ENCODE measurements at places on chromosomes 4 and X.

GRCh38 chrX:113558576-113558975, 717.9 kb upstream of the AMOT start:
- DNase-seq, result no peak

DNA sequence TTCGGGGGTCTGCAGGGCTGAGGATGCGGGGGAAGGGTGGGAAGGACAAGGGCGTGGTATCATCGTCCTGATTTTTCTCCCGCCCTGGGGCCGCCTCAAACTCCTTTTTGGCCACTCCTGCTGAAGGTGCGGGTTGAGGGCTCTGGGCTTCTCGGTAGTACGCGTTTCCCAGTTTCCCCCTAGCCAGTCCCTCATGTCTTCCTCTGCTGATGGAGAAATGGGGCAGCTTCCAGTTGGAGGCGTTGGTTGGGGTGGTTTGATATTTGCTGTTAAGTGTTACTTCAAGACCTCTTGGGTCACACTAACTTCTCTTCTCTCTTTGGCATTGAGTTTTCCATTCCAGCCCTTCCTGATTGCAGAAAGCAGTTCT, 482 bp downstream of the GSTCD start:
- DNase-seq, result no peak

- no peak for DNase-seq
These were observed 826.0 kb downstream of the RAB28 start for GRCh38 chr4:12658146-12658545.

GRCh38 chrX:134677332-134677731, 19.1 kb upstream of the PLAC1 start:
- no peak for DNase-seq

DNA sequence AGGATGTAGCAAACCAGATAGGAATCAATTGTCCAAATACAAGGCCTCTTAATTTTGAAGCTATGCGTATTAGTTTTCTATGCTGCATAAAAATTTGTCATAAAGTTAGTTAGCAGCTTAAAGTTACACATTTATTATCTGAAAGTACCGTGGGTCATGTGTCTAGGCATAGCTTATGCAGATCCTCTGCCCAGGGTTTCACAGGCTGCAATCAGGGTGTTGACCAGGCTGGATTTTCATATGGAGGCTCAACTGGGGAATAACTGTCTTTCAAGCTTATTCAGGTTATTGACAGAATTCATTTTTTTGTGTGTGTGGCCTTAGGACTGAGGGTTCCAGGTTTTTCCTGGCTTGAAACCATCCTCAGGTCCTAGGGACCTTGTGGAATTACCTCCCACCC, 265.1 kb downstream of the SLC39A8 start:
- DNase-seq, result no peak

DNA sequence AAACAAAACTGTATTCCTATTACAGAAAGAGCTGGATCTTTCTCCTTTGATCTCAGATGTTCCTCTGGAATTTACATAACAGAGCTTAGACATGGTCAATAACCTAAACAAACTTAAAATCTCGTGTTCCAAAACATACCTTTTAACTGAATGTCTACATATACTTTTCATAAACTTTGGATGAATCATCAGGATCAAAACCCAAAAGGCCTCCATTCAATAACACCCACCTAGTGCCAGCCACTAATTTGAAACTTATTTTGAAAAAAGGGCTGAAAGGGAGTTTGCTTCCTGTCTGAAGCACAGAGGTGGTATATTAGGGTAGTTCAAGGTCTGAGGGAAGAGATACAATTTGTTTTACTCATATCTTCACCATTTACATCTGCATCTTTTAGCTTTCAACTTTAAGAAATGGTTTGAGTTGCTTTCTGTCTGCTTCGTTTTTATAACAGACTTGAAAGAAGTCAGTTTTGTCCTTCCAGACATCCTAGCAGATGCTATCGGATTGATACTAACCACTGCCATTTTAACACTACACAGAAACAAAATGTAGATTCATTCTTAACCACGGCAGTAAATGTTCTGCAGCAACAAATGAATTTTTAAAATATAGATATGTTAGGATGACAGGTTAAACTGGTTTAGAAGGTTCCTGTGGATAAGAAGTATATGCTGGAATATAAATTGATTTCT, 242.8 kb upstream of the DKK2 start:
- DNase-seq, result no peak

DNA sequence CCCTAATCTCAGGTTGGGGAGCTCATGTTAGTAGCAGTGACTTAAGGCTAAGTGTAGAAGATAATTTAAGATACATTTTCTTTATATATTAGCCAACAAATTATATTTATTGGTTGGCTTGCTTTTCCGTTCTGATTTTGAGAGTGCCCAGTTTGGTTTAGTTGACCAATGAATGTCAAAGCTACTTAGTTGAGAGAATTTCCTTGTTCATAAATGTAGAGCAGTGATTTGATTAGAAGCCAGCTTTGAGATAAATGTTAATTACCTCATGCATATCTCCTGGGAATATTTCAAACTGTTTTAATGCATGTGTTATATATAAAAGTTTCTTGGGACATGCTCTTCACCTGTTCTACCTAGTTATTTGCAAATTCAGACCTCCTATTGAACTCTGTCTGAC, 44.3 kb downstream of the SPATA18 start:
- DNase-seq, result no peak

GRCh38 chrX:150533863-150534262, 34.6 kb upstream of the MTM1 start:
- no peak for DNase-seq

DNA sequence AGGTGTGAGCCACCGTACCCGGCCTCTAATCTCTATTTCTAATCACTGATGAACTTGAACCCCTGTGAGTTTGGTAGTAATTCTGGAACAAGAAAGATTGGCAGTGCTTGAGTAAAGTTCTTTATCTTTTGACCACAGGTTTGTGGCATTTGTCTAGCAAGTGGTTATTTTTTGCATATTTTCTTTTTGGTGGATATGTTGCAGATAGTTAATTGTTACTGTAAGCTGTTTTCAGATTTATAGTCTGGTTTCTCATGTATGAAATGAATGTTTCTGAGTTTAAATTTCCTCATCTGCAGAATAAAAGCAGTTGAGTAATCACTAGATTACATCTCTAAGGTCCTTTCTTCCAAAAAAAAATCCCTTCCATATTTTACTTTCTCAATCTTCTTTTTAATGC, 105.2 kb downstream of the GASK1B start:
- DNase-seq, result no peak

Data from SHP77 treated with DMSO at 0.1 percent for 48 hours (cell line).